ENCODE measurements at places on chromosomes 6 and 20.

GRCh38 chr6:34071136-34071883 lies 74.6 kb downstream of the GRM4 start:
- DNase-seq, result no peak

GRCh38 chr6:122014961-122015360 lies 384.5 kb upstream of the HSF2 start:
- no peak for DNase-seq

GRCh38 chr6:112032728-112033127 lies 21.2 kb upstream of the CCN6 start:
- no peak for DNase-seq

DNA sequence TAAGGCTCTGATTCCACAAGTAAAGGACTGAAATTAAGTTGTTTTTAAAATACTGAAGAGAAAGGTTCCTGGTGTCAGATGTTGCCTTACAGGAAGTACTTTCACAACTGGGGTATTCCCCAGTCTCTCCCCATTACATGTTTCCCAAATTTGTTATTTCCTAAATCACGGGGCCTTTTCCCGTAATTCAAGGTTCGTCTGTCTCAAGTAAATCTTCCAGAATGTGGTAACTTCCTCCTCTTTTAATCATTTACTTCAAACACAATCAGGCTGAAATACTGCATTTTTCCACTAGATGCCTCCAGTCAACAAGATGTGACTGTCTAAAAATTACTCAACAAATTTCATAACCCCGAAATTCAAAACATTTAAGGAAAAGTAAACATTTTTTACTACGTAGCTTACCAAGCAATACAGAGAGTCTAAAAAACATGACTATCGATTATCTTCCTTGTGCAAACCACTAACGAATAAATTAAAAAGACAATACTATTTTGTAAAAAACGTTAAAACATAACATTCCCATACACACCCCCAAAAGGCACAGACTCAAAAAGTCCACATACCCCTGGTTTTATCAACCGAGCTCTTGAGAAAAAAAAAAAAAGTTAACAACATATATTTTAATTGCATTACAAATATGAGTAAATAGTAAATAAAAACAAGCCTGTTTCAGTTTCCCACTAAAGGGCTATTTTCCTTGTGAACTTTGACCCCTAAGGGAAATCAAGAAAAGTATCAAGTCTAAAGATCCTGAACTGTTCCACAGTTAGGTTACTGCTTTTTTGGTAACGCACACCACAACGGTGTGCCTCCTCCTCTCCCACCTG lies 1.7 kb downstream of the SOD2 start:
- DNase-seq, result peak; percentile 68

DNA sequence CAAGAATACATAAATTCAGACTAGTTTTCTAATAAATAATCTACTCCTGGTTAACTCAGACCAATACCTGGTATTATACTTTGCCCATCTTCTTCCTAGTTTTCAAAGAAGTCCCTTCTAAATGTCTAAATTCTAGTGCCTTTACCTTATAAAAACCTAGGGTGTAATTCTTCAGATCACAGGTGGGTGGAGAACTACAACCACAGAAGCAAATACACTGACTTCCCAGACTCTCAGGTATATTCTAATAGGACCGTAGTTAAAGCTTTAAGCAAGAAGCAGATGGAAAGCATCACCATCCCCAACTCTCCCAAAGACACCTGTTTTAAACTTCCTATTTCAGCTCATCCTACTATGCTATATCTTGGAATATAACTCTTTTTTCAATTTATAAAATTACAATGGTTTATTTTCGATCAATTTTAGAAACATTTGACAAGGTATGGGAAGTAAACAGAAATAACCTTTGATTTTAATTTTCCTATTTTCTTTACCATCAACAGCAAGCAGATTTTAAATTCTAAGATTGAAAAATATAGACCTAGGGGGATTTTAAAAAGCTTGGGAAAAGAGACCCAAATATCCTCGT lies 15.8 kb downstream of the MAN1A1 start:
- no peak for DNase-seq

DNA sequence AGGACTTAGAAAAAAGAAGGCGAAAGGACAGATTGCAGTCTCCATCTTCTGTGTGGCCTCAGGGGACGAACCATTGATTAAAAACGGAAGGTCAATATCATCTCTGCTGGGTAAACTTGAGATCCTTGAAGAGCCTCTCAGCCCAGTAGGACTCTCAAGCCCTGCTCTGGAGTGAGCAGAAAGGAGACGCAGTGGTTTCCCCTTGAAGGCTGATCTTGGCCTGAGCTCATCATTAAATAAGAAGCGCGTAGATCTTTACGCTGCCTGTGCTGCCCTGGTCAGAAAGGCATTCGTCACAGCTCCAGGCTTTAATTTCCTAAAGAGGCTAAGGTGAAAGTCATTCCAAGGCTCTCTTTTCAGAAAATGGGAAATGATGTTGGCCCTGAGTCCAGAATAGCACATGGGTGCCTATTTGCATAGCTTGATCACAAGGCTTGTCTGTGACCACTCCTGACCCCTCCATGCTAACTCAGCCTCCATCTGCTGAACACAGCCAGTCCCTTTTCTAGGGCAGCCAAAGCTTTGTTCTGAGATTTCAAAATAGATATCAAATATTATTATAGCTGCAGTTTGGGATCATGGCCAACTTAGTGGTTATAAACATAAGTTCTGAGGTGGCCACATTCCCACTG lies 29.3 kb upstream of the XRN2 start:
- DNase-seq, result no peak

- no peak for DNase-seq
Observed at GRCh38 chr6:112946051-112946450, 598.9 kb downstream of the RFPL4B start.

GRCh38 chr6:1381481-1382330 lies 7.7 kb upstream of the FOXF2 start:
- peak; percentile 71 for DNase-seq

GRCh38 chr6:128316258-128316929 lies 204.0 kb downstream of the PTPRK start:
- no peak for DNase-seq

GRCh38 chr6:156886409-156886808 lies 109.2 kb downstream of the ARID1B start:
- DNase-seq, result peak; percentile 82

DNA sequence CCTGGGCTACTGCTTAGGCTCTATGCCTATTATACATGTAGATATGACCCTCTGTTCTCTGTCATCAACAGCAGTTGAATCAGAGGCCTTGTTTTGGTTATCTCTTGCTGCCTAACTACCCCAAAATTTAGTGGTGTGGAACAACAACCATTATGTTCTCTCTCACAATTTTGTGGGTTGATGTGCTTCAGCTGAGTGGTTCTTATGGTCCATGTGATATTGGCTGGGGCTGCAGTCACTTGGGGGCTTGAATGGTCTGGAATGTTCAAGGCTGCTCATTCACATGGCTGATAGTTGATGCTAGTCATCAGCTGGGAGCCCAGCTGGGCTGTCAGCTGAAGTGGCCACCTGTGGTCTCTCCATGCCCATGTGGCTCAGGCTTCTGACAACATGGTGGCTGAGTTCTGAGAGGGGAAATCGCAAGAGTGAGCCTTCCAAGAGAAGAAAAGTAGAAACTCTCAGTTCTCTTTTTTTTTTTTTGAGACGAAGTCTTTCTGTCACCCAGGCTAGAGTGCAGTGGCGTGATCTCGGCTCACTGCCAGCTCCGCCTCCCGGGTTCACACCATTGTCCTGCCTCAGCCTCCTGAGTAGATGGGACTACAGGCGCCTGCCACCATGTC lies 47.8 kb downstream of the SHLD1 start:
- DNase-seq, result peak; percentile 85

GRCh38 chr20:910870-911770 lies 5.0 kb downstream of the ANGPT4 start:
- DNase-seq, result no peak

DNA sequence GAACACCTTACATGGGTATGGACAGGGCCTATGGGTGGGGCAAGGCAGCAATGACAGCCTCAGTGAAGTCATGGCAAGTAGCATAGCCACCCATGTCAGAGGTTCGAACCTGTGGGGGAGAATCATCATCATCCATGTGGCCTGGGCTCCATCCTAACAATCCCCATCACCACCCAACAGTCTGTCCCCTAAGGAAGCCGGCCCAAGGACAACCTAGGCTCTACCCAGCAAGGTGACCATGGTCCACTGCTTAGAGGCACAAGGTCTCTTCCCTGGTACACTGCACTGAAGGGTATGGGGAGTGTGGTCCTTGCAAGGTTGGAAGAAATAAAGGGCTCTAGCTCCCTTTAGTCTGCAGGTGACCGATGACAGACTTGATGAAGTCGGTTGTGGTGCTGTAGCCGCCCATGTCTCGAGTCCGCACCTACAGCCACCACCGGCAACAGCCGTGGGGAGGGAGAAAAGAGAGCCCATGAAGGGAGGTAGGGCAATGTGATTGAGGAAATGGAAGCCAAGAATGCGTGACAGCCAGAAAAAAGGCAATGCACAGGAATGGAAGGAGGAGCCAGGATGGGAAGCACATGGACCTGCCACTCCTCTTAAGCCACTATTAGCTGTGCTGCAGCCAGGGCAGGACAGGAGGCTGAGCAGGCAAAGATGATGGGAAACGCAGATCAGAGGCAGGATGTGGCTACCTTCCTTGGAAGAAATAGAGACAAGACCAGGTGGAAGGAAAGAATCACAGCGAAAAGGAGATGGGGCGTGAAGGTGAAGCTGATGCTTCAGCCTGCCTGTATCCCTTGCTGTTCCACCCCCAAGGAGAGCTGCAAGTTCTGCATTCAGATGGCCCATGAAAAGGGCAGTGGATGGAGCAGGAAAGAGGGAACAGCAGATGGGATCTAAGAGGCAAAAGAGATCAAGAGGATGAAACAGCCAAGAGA lies 5.3 kb downstream of the IDH3B start:
- peak; percentile 26 for DNase-seq

DNA sequence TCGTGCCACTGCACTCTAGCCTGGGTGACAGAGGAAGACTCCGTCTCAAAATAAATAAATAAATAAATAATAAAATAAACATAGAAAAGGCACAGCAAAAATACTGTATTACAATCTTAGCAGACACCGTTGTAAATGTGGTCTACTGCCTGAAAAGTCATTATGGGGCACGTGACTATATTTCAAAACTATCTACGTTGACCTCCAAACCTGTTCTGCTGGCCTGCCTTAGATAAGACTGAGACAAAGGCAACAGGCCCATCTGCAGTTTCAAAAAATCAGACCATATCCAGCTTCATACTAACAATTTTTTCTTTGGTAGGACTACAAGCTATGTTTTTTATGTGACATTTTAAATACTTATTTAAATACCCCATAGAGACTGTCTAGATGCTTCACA lies 59.1 kb downstream of the AGPAT4 start:
- no peak for DNase-seq

DNA sequence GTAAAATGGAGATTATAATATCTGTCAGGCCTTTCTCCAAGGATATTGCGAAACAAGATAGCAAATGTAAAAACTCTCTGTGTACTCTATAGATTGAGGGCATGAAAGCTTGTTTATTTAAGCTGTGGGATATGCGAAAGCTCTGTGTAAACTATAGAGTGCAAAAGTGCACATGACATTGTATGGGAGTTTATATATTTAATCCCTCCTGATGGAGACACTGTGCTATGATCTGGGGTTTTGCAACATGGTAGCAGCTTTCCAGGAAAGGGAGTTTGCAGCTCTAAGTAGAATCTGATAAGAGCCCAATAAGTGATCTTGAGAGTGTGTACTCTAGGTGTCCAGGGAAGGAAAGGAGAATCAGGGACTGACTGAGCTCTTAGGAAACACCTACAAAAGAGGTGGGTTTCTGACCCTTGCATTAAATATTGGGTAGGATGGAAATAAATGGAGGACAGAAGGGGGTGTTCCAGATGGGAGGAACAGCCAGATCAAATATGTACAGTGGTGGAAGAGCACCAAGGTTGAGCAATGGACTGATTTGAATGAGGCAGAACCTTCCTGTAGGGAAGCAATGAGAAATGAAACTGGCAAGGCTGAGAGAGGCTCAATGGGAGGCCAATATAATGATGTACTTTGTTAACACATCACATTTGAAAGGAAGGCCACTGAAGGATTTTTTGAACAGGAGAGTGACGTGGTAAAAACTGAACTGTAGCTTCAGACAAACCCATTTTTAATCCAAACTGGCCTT lies 450.1 kb downstream of the GJA1 start:
- DNase-seq, result no peak
